ENCODE measurements at places on chromosomes 11 and 22. TPM values are rescaled to one million over a fixed set of nuclear protein-coding genes. Genes with fewer than 3 reads are reported as not detected.

DNA sequence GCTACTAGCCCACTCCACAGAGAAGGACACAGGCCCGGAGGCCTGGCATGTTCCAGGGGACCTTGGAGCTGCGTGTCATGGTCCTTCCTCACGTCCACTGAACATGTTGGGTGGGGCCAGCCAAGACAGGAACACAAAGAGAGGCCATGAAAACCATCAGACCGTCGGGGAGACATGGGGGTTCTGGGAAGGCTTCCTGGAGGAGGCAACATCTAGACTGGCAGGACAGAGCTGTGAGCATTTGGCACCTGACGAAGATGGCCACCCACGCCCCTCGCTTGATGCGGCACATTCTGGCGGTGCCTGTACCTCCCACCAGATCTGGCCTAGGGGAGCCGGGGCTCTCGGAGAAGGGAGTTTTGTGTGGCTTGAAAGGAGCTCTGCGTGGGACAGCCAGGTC lies 24.7 kb upstream of the ARHGAP8 start:
- no peak for DNase-seq

DNA sequence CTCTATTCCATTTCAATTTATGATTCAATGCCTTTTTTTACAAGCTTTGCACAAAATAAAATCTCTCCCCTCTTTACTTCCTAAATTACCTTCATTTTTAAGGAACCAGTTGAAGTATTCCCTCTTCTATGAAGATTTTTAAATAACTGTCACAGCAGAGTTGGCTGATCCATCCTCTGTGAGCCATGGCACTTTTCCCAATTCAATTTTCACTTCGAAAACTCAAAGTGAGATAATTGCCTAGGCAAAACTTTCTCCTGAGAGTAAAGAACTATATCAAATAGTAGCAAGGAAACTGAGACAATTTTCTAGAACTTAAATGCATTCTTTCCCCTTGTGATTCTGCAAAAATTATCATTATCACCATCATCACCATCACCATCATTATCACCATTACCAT lies 259.9 kb upstream of the ARHGAP20 start:
- DNase-seq, result no peak

DNA sequence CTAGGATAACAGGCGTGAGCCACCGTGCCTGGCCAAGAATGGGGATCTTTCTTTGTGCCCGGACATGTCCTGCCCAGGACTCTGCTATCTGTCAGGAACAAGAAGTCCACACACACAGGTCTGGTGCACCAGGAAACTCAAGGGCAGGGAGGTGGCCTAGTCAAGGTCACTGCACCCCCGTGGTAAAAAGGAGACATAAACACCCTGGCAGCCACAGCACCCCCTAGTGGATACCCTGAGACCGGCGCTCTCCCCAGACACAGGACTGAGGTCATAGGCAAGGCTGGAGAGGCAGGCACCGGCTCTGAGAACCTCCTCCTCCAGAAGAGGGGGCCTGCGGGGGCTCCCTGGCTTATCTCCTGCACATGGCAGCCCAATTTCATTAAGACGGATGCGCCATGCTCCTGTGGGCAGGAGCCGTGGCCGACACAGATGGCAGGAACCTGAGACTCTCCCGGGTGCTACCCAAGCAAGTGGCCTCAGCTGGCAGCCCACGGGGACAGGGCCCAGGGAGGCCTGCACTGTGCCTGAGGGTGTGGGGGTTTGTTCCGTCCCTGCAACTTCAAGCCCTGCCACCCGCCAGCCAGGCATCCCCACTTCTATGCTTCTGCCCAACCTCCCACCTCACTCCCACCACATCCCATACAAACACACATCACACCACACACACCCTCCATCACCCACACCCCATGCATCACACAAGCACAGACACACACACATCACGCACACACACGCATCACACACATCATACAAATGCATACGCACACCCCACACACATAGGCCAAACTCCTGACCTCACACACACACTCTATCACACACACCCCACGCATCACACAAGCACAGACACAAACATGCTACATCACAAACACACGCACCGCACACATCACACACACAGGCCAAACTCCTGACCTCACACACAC lies 19.6 kb downstream of the MACROD1 start:
- no peak for DNase-seq

- DNase-seq, result no peak
Observed at GRCh38 chr22:50461979-50462540, 12.8 kb downstream of the SBF1 start.

DNA sequence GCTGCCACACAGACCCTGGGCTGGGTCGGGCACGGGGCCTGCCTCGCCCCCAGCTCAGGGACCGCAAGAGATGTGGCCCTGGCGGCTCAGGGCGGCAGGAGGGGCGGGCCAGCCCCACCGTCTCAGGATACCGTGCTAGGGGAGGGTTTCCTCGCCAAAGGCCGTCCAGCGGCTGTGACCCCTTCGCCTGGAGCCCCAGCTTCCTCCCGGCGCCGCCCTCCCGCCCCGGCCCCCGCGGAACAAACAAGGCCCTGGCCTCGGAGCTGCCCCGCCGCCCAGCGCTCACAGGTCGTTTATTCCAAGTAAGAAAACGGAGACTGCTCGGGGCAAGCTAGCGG lies 543 bp upstream of the AP2A2 start:
- no peak for DNase-seq

OR5B21 gene
- total RNA-seq, result not detected

DNA sequence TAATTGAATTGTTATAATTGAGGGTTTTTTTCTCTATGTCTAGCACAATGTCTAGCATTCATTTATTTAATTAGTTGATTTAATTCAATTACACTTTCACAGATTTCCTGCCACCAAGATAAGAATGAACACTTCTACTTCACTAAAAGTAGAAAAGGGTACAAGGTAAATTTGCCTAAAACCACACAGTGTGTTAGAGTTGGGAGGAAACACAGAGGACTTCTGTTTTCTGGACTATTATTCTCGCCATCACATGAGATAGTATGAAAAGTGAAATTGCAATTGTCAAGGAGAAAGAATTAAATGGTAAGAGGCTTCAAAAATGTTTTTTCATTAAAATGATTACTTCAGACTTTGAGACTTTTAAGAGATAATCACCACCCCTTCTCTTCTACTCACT lies 109.5 kb downstream of the ETS1 start:
- no peak for DNase-seq

GRCh38 chr11:58629857-58630256 lies 7.4 kb downstream of the CNTF start:
- no peak for DNase-seq

GRCh38 chr22:37739035-37739434 lies 42.2 kb downstream of the TRIOBP start:
- no peak for DNase-seq

Measured in cardiac septum (tissue), 1 donor.